NCI-H1436 treated with DMSO at 0.1 percent for 48 hours (cell line): ENCODE measurements at places on chromosomes 11 and 22.

GRCh38 chr22:42957958-42958357 is 57.0 kb downstream of the PACSIN2 start:
- DNase-seq, result no peak

DNA sequence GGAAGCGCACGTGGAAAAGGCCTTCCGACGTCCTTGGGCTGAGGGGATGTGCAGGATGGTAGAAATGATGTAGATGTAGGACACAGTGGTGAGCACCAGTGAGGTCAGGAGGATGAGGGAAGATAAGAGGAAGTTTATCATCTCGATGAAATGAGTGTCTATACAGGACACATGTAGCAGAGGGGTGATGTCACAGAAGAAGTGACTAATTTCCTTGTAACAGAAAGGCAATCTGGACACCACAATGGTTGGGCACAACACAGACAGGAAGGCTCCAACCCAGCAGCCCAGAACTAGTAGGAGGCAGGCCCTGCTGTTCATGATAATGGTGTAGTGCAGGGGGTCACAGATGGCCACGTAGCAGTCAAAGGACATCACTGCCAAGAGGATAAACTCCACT is 35.0 kb upstream of the OR6M1 start:
- DNase-seq, result no peak

DNA sequence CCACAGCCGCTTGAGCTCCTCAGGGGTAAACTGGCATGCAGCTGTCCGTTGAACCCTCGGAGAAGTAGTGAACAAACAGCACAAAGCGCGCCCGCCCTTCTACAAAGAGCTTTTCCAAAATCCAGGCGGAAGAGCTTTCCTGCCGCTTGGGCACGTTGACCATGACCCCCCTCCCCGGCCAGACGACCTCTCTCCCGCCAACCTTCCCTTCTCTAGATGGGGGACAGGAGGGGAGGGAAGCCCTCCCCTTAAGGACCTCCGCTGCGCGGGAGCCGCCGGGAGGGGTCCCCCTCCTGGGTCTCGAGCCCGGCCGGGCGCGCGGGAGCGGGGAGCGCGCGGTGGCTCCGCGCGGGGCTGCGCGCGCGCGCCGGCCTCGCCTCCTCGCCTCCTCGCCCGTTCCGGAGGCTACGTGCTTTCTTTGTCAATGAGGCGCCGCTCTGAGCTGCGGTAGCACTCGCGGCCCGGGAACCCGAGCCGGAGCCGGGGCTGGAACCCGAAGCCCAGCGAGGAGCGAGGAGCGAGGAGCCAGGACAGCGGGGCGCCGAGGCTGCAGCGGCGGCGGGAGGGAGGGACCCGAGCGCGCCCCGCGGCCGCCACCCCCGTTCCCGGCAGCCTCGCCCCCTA is 118.6 kb downstream of the HIPK3 start:
- no peak for DNase-seq

GRCh38 chr11:101612481-101612880 is 28.7 kb upstream of the TRPC6 start:
- DNase-seq, result no peak

GRCh38 chr11:14029971-14030920 is 67.7 kb downstream of the SPON1 start:
- no peak for DNase-seq

DNA sequence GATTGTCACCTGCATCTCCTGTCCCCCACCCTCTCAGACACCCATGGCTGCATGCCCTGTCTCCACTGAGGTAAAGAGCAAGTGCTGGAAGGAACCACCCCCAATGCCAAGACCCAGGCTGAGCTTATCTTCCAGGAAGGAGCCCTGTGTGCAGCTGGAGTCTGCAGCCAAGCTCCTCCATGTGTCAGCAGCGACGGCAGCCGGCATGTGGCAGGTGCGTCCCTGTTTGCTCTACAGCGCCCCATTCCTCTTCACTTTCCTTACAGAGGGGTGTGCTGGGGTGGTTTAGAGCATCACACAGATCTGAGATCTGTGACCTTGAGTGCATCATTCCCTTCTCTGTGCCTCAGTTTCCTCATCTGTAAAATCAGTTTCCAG is 7.7 kb upstream of the MN1 start:
- no peak for DNase-seq

DNA sequence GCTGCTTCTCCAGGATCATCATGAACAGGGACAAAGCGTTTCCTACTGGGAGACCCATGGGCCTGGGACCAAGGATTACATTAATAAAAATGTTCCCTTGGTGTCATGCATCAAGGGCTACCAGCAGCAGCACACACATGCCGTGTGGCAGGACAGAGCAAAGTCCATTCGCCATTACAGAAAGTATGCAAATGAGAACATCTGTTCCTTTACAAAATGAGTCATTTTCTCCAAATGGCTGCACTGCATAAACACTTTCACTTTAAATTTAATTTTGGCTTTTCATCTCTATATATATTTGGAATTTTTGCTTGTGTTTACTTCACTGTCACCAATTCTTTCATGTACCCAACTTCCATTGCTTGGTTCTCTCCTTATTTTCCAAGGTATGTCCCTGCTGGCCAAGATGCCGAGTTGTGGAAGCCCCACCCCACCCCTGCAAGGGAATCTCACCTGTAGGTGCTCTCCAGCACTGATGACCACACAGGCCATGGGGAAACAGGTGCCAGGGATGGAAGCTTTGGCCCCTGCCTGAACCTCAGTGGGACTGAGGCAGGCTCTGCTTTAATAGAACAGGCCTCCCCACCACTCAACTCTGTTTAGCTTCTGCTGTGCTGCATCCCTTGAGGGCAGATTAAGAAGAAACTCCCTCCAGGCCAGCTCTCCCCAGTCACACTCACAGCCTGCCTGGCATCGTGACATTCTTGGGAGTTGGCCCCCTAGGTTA is 15.6 kb upstream of the GNAZ start:
- DNase-seq, result no peak

DNA sequence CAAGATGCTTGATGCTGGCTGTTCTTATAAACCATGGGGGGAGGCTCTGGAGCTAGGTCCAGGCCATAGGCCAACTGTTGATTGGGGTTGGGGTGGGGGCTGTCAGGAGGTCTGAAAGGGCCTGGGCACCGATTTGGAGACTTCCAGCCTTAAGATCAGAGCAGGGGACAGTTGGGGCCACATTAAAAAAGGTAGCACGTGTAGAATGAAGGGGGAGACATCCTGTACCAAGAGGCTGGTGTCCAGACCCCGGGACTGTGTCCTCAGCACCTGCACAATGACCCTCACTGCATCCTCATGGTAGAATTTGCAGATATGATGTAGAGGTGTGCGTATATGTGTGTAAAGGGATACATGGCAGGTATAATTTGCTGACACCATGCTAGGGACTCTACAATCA is 12.4 kb upstream of the TBX1 start:
- DNase-seq, result no peak

DNA sequence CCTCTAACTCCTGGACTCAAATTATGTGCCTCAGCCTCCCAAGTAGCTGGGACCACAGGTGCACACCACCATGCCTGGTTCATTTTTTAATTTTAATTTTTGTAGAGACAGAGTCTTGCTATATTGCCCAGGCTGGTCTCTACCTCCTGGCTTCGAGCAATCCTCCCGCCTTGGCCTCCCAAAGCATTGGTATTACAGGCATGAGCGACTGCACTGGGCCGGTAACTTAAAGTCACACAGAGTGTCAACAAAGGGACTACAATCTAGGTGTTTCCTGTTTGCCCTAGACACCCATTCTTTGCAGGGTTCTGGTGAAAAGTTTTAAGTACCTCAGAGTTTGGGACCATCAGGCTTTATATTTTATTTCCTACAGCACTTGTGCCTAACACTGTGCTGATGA is 8.4 kb downstream of the UVRAG start:
- no peak for DNase-seq

DNA sequence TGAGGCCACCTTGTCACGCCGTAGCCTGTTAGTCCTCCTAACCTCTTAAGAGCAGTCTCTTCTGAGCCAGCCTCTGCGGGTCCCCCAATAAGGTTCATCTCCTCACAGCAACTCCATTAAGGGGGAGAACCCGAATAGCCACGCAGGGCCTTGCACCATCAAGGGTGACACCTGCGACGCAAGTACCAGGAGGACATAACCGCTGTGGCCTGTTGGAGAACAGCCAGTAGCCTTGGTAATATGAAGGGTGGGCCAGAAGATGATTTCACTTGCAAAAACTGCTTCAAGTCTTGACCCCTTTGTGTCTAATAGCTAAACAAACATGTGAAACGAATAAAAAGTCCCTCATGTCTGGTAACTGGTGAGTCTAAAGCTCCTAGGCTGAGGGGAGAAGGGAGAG is 14.8 kb downstream of the ARFGAP2 start:
- DNase-seq, result no peak

- no peak for DNase-seq
These were observed 29.7 kb downstream of the ART5 start for GRCh38 chr11:3611976-3612678.

DNA sequence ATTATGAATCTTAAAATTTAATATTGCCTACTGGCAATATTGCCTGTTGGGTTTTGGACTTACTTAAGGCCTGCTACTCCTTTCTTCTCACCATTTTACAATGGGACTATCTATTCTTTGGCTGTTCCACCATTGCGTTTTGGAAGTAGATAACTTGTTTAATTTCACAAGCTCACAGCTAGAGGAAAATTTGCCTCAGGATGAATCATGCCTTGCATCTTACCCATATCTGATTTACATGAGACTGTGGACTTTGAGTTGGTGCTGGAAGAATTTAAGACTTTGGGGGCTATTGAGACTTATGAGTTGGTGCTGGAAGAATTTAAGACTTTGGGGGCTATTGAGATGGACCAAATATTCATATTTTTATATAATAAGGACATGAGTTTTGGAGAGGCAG is 662.6 kb downstream of the METTL15 start:
- no peak for DNase-seq

- DNase-seq, result no peak
These were observed 816 bp upstream of the PHRF1 start for GRCh38 chr11:575313-575995.

DNA sequence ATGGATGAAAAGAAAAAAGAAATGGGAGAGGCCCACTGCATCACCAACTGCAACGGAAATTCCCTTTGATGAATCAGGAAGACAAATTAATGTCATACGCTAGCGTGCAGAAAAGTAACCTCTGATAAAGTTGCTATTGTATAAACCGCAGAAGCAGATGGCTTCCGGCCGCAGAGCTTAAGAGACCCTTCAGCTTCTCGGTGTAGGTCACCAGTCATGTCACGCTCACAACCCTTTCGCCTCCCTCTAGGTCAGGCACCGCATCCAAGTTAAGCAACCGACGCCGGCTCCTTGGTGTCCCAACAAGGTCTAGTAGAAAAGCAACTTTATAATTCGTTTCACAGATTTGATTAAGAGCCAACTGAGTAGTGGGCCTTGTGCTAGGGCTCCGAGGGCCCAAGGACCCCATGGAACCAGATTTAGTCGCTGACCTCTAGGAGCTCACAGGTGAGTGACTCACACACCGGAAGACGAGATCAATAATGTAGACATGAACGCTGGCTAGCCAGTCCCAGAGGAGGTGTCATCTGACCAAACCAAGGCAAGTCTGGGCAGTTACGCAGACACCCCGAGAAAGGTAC is 1.2 kb upstream of the ZFP91 start:
- no peak for DNase-seq

DNA sequence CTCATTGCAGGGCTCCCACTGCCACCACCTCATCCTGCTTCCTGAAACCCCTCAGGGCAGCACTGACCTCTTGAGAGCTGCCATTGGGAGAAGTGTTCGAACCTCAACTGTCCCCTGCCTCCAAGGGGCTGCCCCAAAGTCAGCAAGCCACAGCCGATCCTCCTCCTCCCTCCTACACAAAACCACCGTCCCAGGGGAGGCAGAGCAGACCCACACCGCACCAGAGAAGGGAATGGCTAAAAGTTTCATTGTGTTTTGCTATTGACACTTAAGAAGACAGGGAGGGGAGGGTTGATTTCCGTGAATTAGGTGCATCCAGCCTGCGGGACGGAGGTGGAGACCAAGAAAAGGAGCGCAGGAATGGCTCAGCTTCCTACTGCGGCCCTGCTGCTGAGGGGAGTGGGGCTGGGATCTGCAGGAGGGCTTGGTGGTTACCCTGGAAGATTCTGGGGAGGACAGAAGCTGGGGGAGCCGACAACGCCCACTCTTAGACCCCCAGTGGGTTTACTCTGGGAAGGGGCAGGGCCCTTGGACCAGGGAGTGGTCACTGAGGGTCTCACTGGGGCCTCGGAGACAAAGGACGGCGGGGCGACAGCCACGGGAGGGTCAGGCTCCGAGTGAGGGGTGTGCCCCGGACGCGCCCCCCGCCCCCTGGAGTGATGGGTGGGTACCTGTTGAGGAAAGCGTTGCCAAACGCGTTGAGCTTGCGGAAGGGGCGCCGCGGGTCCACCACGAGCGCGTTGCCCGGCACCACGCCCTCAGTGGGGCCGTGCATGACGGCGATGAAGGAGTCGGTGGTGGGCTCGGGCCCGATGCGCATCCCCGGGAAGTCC is 815 bp downstream of the EHD1 start:
- DNase-seq, result no peak

DNA sequence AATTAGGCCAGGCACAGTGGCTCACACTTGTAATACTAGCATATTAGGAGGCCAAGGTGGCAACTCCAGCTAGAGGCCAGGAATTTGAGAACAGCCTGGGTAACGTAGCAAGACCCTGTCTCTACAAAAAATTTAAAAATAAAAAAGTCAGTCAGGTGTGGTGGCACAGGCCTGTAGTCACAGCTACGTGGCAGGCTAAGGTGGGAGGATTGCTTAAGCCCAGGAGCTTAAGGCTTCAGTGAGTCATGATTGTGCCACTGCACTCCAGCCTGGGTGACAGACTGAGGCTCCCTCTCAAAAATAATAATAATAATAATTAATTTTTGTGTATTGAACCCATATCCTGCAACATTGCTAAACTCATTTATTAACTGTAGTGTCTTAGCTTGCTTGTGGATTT is 15.3 kb upstream of the TRIM29 start:
- DNase-seq, result no peak

DNA sequence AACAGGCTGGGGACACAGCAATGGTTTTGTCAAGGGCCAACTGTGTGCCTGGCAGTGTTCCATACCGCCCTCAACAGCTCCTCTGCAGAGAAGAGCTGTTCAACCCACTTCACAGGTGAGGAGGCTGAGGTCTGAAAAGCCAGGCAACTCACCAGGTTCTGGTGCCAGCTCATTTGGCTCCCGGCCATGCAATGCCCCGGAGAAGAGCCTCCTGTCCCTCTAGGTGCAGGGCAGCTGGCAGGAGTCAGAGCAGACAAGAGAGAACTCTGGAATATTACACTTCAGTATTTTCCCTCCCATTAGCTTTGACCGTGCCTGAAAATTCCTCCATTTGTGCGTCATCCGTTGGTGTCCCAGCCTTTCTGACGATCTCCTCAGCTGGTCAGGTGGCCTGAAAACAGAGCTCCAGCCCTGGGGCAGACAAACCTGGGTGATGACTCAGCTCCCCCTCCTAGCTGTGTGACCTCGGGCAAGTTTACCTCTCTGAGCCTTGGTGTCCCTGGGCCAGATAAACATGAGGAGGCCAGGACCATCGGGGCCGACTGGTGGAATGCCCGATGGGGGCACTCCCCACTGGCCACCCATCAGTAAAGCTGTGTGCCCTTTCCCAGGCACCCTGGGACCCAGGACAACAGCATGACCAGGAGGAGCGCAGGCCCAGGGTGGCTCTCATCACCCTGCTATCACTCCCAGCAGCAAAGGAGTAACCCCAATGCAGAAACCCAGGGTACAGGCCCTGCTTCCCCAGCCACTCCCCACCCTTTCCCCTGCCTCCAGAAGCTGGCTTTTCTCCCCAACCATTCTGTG is 9.6 kb upstream of the C1QTNF6 start:
- DNase-seq, result no peak

- DNase-seq, result no peak
These were observed 202.2 kb downstream of the CEP164 start for GRCh38 chr11:117529816-117530215.
